NCI-H2171 treated with DMSO at 0.1 percent for 48 hours (cell line): ENCODE measurements at places on chromosomes 2 and 18.

DNA sequence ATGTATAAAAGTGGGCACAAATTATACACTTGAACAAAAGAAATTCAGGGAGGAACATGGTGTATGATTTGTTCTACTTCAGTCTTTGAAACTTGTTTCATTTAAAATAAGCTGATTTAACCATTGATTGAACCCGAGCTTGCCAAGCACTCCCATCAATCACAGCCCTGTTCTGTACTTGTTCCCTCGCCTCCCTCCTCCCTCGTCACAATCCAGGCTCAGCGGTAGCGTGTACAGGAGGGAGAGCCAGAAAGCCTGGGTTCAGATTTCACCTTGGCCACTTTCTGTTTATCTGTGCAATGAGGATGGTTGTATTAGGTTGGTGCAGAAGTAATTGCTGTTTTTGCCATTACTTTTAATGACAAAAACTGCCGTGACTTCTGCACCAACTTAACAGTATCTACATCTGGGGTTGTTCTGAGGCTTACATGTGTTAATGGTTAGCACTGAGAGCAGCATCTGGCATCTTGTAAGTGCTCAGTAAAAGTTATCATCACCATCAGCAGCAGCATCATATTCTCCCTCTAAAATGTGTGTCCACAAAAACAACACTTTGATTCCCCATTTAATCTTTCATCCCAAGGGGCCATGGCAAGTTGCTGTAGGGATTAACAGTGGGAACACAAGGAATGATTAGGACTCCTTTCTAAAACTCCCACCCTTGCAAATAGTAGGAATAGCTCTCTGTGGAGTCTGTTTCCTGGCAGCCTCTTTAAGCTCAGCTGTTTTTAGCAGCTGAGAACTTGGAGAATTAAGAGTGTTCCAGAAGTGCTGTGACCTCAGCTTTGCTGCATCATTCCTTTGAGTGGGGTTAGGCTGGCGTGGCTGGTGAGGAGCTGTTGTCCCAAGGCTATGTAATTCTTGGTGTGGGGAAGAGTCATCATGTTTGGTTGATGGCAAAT is 4.7 kb downstream of the DPYSL5 start:
- DNase-seq: peak; percentile 70

GRCh38 chr18:21943456-21943855 is 202.9 kb downstream of the MIB1 start:
- no peak for DNase-seq

GRCh38 chr2:29702276-29702675 is 219.1 kb downstream of the ALK start:
- DNase-seq: no peak

DNA sequence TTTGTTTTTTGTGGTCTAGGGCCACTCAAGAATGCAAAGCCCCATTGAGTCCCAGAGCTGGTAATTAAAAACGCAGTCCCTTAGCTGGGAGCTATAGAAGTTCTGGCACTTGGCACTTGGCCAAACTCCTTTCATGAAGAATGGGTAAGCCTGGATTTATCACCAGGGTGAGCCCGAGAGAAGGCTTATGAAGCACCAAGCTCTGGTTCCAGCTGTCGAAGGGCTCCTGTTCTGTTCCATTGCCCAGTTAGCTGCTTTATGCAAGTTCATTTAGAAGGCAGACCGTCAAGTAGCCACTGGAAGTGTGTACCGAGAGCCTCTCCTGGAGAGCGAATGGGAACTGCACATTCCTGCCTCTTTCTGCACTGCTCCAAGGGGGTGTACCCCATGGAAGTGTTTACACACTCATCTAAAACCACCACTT is 14.2 kb downstream of the ECEL1 start:
- DNase-seq: peak; percentile 56

- DNase-seq: no peak
Measured at GRCh38 chr2:27942612-27943547, 52.4 kb downstream of the BABAM2 start.

DNA sequence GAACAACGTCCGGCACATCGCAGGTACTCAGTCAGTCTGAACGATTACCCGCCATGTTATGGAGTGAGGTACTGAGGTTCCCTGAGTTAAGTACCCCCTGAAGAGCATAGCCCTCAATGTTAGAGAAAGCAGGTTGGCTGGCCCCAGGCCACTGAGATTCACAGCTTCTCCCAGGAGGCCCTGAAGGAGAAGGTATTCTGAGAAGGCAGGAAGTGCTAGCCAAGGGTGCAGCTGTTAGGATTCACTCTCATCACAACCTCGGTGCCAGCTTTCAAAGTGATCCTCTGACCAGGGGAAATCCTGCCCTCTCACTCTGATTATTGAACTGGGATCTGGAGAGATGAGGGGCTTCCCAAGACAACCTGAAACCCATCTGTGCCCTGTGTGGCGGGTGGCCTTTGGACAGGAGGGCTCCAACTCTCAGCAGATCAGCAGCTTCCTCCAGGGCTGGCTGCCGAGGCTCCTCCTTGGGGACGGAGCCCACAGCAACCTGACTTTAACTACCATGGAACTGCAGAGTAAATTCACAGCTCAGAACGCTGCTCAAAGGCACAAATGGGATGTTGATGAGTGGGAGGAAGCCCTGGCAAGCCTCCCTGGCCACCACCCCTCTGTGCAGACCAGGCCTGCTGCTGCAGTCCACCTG is 7.8 kb downstream of the EHD3 start:
- no peak for DNase-seq

DNA sequence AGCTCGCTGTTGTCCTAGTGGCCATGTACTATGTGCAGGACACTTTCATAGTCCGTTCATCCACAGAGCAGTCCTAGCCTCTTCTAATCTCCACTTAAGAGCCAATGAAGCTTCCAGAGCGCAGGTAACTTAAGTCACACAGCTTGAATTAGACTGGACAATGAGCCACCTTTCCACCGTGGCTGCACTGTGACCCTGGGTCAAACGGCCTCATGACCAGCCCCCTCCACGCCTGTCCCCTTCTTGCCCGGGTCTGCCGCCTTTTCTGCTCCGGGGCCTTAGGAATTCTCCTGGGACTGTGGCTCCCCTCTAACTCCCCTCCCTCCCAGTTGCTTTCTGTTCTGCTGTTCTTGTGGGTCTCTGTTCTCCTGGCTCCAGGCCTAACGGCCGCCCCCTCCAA is 8.4 kb upstream of the PRKCE start:
- peak; percentile 10 for DNase-seq

GRCh38 chr2:20443276-20443920 is 3.5 kb upstream of the RHOB start:
- peak; percentile 72 for DNase-seq

- no peak for DNase-seq
Measured at GRCh38 chr18:38239606-38240005, 674.0 kb upstream of the CELF4 start.

DNA sequence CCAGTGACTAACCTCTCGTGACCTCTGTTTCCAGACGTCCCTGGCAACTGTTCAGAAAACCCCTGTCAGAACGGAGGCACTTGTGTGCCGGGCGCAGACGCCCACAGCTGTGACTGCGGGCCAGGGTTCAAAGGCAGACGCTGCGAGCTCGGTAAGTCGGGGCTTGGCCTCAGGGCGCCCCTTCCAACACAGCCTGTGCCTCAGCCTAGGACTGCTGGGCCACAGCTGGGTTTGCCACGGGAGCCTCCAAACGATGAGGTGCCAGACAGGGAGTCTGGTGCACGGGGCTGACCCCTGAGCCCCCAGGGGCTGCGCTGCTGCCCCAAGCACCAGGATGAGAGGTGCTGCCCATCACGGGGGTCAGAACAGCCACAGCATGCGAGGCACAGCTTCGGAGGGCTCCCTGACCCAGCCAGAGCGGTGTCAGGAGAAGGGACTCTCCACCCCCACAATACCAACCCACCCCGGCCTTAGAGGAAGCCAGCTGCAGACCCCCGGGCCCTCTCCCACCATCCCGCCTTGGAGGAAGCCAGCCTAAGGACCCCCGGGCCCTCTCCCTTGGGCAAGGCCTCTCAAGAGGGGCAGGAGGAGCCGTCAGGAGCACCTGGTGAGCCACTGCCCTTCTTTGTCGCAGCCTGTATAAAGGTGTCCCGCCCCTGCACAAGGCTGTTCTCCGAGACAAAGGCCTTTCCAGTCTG is 20.3 kb downstream of the MTERF4 start:
- DNase-seq: no peak

DNA sequence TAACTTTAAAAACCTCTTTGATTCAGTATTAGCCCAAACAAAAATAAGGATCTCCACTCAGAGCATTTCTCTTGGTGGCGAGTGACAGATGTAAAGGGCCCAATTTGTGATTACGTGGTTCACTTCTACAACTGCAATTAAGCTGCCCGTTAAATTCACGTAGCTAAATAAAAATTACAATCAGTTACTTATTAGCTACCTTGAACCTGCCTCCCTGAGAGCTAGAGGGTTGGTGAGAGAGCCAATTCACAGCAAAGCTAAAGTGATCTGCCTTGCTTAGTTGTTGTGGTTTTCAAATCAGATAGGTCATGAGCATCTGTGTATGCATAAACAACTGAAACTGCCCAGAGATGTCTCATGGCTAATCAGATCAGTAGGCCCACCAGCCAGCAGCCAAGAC is 156.7 kb downstream of the RNF152 start:
- no peak for DNase-seq

- DNase-seq: no peak
Measured at GRCh38 chr2:113992090-113992489, 102.2 kb downstream of the ACTR3 start.

GRCh38 chr18:24187049-24187448 is 48.2 kb downstream of the CABYR start:
- no peak for DNase-seq

- peak; percentile 87 for DNase-seq
Measured at GRCh38 chr2:70686577-70687460, 81.2 kb downstream of the ADD2 start.
